Hematopoietic multipotent progenitor cell (in vitro differentiated cells): ENCODE measurements at places on chromosomes 2 and 18. TPM values are rescaled to one million over a fixed set of nuclear protein-coding genes. Genes with fewer than 3 reads are reported as not detected.

DNA sequence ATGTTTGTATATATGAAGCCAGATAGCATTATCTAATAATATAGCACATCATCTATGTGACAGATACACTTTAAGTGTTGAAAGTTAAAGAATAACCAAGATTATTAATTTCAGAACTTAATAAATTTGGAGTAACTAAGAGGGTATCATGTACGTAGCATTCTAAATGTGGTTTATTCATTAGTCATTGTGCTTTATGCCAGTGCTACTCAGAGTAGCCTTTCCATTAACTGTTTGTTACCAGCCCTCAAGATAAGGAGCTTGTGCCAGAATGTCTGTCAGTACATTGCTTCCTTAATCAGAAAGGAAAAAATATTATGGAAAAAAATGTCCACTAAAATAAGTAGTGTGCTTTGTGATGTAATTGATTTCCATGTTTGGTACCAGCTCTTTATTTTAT lies 94.9 kb upstream of the TWSG1 start:
- DNase-seq: no peak

- no peak for DNase-seq
Observed at GRCh38 chr2:71901466-71901865, 246.2 kb downstream of the CYP26B1 start.

DNA sequence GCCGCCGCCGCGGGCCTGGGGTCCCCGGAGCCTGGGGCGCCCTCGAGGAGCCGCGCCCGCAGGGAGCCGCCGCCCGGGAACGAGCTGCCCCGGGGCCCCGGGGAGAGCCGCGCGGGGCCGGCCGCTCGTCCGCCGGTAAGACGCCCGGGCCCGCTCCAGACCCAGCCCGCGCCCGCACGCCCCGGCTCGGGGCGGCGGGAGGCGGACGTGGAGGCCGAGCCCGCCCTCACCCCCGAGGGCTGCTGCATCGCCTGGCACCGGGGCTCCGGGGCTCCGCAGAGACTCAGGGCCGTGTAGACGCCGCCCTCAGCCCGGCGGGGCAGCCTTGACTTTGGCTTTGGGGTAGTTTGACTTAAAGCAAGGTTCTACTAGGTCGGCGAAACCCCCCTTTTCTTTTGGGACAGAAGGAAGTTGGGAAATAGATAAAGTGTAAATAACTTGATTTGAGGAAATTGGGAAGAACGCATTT lies 335 bp downstream of the ERFE start:
- no peak for DNase-seq

GRCh38 chr2:14587119-14587518 lies 45.4 kb upstream of the LRATD1 start:
- DNase-seq: no peak

DNA sequence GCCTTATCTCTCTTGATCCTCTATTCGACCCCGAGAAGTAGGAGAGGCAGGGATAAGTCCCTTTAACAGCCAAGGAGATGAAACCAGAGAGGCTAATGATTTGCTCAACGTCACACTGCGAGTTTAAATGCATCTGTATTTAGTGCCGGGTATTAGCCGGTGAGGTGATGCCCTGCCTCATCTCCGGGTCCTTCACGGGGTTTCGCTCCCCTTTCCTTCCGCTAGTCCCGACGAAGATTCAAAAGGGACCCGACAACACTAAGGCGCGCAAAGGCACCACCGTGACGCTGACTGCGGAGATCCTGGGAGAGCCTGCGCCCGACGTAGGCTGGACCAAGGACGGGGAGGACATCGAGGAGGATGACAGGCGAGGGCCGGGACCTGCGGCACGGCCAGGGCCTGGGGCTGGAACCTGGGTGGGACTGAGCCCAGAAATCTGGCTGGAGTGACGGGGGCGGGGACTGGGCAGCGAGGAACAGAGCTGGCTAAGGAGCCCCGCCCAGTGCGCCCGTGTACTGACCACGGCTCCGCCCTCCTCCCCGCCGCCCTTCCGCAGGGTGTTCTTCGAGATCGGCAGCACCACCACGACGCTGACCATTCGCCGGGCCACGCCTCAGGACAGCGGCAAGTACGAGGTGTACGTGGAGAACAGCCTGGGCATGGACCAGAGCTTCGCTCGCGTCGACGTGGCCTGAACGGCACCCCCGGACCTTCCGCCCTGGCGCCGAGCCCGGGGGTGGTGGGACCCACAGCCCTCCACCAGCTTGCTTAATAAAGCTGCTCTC lies 1.0 kb upstream of the GMPPA start:
- DNase-seq: no peak

GRCh38 chr2:30565851-30566358 lies 118.9 kb downstream of the LCLAT1 start:
- DNase-seq: no peak

DNA sequence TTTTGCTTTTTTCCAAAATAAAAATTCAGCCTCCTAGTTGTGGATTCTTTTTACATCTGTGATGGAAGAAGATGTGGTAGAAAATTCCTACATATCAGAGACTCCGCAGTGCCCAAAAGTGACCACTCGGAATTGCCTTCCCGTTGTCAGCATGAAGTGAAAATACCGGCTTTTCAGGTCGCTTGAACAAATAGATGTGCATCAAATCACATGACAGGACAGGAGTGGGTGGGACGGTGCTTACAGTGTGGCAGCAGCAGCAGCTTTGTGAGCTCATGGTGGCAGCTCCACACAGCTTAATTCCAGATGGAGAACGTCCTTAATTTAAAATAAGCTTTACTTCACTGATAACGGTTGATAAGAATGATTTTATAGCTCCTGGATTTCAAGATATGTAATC lies 20.3 kb downstream of the SALL3 start:
- no peak for DNase-seq

GRCh38 chr18:54222922-54223567 lies 1.4 kb downstream of the MBD2 start:
- DNase-seq: peak; percentile 56

- DNase-seq: no peak
Observed at GRCh38 chr2:163693484-163693883, 42.3 kb downstream of the FIGN start.

GRCh38 chr2:235868645-235869044 lies 299.5 kb downstream of the GBX2 start:
- no peak for DNase-seq

GRCh38 chr2:197885587-197885986 lies 81.2 kb downstream of the PLCL1 start:
- no peak for DNase-seq

GRCh38 chr2:78070693-78071092 lies 548.5 kb upstream of the LRRTM4 start:
- DNase-seq: no peak

GRCh38 chr2:60535685-60536312 lies 17.7 kb downstream of the BCL11A start:
- DNase-seq: no peak

GRCh38 chr18:989425-989824 lies 84.8 kb downstream of the ADCYAP1 start:
- DNase-seq: no peak

DNA sequence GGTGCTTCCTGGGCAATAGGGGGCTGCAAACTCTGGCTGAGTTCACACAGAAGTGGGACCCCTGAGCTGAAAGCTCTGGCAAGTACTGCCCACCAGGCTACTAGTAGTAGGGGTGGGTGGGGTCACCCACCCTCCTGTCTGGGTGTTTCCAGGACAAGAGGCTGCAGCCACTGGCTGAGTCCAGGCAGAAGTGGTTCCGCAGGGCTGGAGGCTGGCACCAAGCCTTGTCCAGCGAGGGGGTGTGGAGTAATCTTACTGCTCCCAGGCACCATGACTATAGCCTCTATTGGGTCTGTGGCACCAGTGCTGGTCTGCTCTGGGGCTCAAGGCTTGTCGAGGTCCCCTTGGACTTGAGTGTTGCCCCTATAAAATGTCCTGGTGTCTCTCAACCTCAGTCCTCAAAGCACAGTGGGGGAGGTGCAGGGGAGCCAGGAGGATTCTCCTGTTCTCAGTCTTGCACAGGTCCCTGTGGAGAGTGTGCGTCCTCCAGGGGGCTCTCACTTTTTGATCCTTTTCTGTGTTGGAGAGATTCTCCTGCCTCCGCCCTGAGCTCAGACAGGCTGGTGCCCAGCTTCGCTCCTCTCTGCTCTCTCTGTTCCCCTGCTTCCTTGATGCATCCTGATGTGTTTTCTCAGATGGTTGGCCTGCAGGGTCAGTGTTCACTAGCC lies 48.1 kb downstream of the NUP35 start:
- no peak for DNase-seq

DNA sequence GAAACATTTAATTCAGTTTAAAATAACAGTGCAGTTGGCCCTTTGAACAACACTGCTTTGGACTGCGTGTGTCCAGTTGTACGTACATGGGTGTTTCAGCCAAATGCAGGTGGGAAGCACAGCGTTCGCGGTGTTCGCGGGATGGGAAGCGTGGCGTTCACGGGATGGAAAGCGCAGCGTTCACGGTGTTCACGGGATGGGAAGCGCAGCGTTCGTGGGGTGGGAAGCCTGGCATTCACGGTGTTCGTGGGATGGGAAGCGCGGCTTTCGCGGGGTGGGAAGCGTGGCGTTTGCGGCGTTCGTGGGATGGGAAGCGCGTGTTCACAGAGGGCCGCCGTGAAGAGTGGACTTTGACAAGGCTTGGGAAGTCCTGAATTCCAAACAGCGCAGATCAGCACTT lies 47.6 kb downstream of the CTDP1 start:
- DNase-seq: no peak

GRCh38 chr2:74740741-74741431 lies 86.8 kb downstream of the SEMA4F start:
- DNase-seq: no peak

- no peak for DNase-seq
Observed at GRCh38 chr2:51781691-51782090, 749.8 kb upstream of the NRXN1 start.

GRCh38 chr18:31217038-31217849 lies 54.6 kb upstream of the DSC1 start:
- DNase-seq: no peak

DNA sequence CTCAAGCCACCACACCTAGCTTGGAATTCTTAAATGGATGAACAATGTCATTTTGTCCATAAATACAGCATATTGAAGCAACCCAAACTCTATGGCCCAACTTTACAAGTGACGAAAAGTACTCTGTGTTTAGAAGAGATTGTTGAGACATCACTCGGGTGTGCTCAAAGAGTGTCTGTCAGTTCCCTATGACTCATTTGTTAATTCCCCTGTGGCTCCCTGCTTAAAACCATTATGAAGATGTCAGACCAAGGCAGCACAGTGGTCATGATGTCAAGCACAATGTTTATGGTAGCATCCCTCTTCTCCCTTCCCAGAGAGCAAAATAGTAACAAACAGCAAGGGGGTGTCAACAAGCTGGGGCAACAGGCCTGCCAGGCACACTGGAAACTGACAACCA lies 3.0 kb downstream of the LYG1 start:
- DNase-seq: no peak

DNA sequence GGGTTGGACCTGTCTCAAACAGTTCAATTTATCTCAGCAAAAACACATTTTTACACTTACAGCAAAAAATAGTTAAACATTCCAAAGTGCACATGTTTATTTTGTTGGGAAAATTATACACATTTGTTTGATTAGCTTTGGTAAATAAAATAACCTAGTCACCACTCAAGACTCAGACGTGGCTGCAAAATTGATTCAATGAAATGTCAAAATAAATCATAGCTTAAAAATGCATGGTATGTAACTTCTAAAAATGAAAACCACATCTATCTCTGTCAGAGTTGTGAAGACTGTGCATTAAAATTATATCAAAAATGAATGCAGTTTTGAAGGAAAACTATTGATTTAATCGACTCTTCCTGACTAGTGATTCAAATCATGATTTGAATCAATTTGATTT lies 56.7 kb downstream of the GALNT14 start:
- no peak for DNase-seq

DNA sequence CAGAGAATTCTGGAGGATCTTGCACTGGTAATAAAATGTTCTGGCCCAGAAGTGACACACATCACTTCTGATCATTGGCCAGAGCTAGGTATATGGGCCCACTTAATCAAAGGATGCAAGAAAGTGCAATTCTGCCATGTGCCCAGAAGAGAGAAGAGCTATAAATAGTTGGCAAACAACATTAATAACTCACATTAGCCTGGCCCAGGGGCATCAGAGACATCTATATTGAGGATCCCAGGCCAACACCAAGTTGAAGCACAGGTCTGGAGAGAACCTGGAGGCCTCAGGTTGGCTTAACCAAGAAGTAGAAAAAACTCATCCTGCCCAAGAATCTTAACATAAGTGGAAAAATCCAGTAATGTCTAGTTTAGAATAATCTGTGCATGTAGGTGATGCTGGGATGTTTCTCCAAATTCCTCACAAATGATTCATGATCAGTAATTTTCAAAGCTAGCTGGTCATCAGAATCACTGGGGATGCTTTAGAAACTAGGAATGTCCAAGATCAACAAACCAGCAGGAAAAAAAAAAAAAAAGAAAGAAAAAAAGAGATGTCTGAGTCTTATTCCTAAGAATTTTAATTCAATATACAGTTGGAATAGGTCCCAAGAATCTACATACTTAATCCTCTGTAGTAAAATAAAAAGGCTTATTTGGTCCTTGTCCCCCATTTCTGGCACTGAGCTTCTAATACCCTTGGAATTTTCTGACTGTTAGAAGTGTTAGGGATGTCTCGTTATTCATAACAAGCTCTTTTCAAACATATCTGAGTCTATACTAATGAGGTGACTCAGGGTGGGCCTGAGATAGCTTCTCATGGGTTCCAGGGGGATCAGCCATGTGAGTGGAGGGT lies 35.0 kb upstream of the EVA1A start:
- no peak for DNase-seq

- DNase-seq: no peak
Observed at GRCh38 chr2:60556576-60557485, 3.4 kb upstream of the BCL11A start.

DNA sequence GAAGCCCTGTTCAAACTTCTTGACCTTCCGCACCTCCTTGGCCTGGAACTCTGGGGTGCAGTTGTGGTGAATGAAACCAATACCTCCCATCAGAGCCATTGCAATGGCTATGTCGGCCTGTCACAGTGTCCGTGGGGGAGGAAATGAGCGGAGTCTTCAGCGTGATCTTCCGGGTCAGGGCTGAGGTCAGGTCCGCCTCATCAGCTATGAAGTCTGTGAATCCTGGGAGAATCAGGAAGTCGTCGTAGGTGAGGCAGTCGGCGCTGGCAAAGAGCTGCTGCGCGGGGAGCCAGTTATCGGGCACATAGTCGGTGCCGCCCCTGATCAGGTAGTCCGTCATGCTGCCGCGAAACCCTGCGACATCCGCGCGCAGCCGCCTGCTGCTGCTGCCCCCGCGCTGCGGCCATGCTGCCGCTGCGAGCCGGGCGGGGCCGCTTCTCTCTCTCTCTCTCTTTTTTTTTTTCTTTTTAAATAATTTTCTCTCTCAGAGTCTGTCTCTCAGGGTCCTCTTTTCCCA lies 154.1 kb upstream of the ZSWIM2 start:
- DNase-seq: no peak

- DNase-seq: no peak
Observed at GRCh38 chr18:7257426-7257740, 26.5 kb downstream of the LRRC30 start.

GRCh38 chr2:98455494-98455976 lies 10.9 kb downstream of the INPP4A start:
- DNase-seq: no peak

Gene SLC38A11
- total RNA-seq: not detected

Gene ENOSF1
- total RNA-seq: 84.0 TPM

Gene AKAIN1
- total RNA-seq: not detected

Gene ST3GAL5
- 4.0 TPM for total RNA-seq

Gene MAP4K3
- 12.4 TPM for total RNA-seq

Gene CDCA7
- 19.9 TPM for total RNA-seq

Gene TTC27
- total RNA-seq: 17.5 TPM

Gene SKOR2
- total RNA-seq: not detected

Gene GPR39
- under 0.01 TPM for total RNA-seq

Gene DSC2
- 0.27 TPM for total RNA-seq

Gene CFAP53
- total RNA-seq: 0.27 TPM

Gene VWA3B
- under 0.01 TPM for total RNA-seq

Gene SLC39A10
- total RNA-seq: 34.5 TPM

Gene DNAJC27
- 5.9 TPM for total RNA-seq

Gene RAMP1
- total RNA-seq: 1.6 TPM

Gene TMEM237
- 8.6 TPM for total RNA-seq
